Esophagus squamous epithelium (tissue), 5 donors: ENCODE measurements at places on chromosomes 2 and 18.

- no peaks in the 10 kb centered on the region for H3K27me3 ChIP-seq
- H3K4me3 ChIP-seq, result no peak overlapping the region
- no peak overlapping the region for H3K27ac ChIP-seq
- no peaks in the 10 kb centered on the region for H3K36me3 ChIP-seq
These were observed 285.2 kb downstream of the MYCN start for GRCh38 chr2:16225545-16225944.

- H3K36me3 ChIP-seq, result no peaks in the 10 kb centered on the region
- no peaks in the 10 kb centered on the region for H3K4me1 ChIP-seq
These were observed 66.9 kb upstream of the CDC42EP3 start for GRCh38 chr2:37738266-37738885.

DNA sequence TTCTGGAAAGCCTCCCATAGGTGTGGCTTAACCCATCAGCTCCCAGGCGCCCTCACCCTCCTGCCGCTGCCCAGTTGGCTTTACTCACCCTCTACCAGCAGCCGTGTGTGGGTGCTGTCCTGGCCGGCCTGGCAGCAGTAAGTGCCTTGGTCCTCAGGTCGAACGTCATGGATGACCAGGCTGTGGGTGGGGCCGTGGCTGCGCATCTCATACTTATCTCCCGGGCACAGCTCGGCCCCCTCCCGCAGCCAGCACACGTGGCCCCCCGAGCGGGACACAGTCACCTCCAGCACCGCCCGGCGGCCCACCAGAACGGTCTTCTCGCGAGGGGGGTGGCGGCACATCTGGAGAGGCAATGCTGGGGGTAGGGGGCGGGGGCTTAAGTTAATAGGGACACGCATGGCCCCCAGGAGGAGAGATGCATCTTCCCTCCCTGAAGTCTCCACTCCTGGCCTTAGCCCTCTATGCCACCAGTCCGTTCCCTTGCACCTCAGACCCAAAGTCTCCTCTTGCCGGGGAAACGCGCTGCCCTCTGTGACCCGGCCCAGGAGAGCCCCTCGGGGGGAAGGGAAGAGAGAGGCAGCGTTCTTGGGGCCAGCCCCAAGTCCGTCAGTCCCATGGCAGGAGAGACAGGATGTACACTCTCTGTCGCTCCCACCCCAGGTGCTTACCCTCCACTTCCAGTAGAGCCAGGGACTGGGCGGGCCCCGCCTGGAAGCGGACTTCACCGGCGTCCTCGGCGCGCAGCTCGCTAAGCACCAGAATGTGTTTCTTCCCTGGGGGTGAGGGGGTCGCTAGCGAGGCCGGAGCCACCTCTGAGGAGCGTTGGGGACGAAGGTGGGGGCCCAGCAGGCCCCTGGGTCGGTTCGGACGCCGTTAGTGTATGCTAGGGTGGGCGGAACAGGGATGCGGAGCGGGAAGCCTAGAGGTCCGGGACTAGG is 7.9 kb downstream of the TMEM198 start:
- no peak for DNase-seq
- H3K36me3 ChIP-seq, result no peaks in the 10 kb centered on the region
- H3K27ac ChIP-seq, result peak overlapping the region; percentile 35
- H3K27me3 ChIP-seq, result peaks cover 66% of the 10 kb centered on the region
- peak overlapping the region; percentile 81 for H3K4me3 ChIP-seq

GRCh38 chr2:40027968-40028367 is 248.9 kb upstream of the THUMPD2 start:
- no peaks in the 10 kb centered on the region for H3K4me1 ChIP-seq
- H3K27me3 ChIP-seq, result no peaks in the 10 kb centered on the region
- H3K4me3 ChIP-seq, result no peak overlapping the region
- H3K27ac ChIP-seq, result no peak overlapping the region

DNA sequence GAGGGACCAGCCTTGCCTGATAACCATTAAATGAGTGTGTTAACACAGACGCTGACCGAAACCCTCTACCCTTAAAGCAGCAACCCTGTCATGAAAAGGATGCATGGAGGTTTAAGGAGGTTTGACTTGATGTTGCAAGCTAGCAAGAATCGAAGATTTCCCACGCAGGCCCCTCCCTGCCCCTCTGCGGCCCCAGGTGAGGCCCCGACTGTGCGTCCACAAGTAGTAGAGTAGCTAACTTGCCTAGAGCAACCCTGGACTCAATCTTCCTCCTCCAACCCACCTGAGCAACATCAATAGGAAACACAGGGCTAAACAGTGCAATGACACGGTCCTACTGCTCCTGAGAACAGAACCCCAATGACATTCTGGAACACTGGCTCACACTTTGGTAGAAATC is 150.1 kb downstream of the COL4A4 start:
- no peaks in the 10 kb centered on the region for H3K36me3 ChIP-seq
- H3K4me3 ChIP-seq, result no peak overlapping the region
- H3K4me1 ChIP-seq, result no peaks in the 10 kb centered on the region

DNA sequence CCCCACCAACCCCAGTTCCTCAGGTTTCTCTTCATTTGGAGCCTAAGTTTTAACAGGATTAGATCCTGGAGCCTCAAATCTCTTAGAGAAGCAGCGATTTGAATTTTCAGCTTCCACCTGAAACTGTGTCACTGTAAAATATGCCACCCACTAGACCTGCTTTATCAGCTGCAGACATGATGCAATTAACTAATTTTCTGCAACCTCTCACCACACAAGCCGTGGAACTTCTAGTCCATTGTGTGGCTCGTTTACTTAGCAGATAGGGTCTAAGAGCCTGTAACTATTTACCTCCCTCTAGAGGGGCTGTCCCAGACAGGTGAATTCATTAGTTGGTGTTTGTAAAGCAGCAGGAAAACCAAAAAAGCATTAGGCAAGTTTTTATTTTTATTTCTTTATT is 31.6 kb upstream of the FZD5 start:
- H3K4me3 ChIP-seq, result no peak overlapping the region
- peaks cover 18% of the 10 kb centered on the region for H3K4me1 ChIP-seq
- no peaks in the 10 kb centered on the region for H3K36me3 ChIP-seq
- DNase-seq, result no peak
- H3K27me3 ChIP-seq, result no peaks in the 10 kb centered on the region
- H3K27ac ChIP-seq, result no peak overlapping the region

- H3K27ac ChIP-seq, result no peak overlapping the region
- no peak overlapping the region for H3K4me3 ChIP-seq
- H3K27me3 ChIP-seq, result no peaks in the 10 kb centered on the region
These were observed 209.8 kb upstream of the SH3BP4 start for GRCh38 chr2:234741976-234742375.

GRCh38 chr2:136394136-136395060 is 276.4 kb upstream of the CXCR4 start:
- H3K4me1 ChIP-seq, result peaks cover 35% of the 10 kb centered on the region
- DNase-seq, result no peak
- no peak overlapping the region for H3K4me3 ChIP-seq
- H3K27me3 ChIP-seq, result no peaks in the 10 kb centered on the region
- peak overlapping the region; percentile 56 for H3K27ac ChIP-seq

DNA sequence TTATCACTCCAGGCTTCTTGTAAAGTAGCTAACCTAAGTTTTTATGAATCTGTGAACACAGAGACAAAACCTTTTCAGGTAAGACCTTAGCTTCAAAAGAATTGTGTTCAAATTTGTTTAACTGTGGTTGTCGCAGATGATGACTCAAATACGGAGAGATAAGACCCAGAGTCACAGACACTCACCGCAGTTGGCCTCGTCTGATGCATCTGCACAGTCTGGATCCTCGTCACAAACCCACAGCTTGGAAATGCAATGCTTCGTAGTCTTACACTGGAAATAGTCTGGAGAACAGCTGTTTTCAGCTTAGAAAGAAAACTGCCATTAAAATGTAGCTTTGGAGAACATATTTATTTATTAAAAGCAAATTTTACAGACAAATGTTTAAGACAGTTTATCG is 1662.1 kb upstream of the NXPH2 start:
- no peak for DNase-seq
- H3K27me3 ChIP-seq, result no peaks in the 10 kb centered on the region
- H3K4me3 ChIP-seq, result no peak overlapping the region
- no peaks in the 10 kb centered on the region for H3K36me3 ChIP-seq
- H3K4me1 ChIP-seq, result no peaks in the 10 kb centered on the region

DNA sequence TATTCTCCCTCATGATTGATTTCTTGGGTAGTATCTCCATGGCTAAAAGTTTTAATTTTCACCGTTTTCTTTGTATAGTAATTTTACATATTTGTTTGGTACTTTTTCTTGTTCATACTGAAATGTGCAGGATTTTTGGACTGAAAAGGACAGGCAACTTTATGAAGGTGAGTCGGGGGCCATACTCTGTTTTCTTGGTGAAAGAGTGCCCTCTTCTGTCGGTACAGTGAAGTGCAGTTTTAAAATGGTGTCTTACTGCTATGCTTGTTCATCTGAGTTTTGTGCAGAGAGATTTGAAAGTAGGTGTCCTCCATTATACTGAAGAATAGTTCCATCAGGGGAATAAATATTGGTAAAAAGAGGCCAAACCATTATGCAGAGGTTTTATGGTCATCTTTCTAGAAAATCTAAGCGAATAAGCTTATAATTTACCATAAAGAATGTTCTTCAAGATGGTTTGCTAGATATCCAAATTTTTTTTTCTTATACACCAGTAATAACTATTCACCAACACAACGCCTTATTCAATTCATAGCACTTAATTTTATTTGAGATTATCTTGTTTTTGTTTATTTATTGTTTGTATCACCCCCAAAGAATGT is 8.7 kb upstream of the SERPINB13 start:
- H3K27me3 ChIP-seq, result no peaks in the 10 kb centered on the region
- no peaks in the 10 kb centered on the region for H3K36me3 ChIP-seq
- no peak for DNase-seq

DNA sequence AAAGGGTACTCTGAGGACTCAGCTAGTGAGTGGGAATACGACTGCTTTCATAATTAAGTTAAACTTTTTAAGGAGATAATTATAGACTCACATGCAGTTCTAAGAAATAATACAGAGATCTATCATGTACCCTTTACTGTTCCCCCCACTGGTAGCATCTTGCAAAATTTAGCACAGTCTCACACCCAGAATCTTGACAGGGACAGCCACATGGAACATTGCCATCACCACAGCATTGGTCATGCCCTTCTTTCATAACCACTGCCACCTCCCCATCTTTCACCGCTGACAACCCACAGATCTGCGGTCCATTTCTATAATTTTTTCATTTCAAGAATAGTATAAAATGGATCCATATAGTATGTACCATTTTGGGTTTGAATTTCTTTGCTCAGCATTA is 37.8 kb downstream of the ARHGEF4 start:
- DNase-seq, result no peak
- H3K27ac ChIP-seq, result no peak overlapping the region
- H3K4me1 ChIP-seq, result no peaks in the 10 kb centered on the region

- H3K27me3 ChIP-seq, result no peaks in the 10 kb centered on the region
- H3K4me1 ChIP-seq, result no peaks in the 10 kb centered on the region
- no peaks in the 10 kb centered on the region for H3K36me3 ChIP-seq
- H3K4me3 ChIP-seq, result no peak overlapping the region
These were observed 11.9 kb downstream of the IL1B start for GRCh38 chr2:112824694-112825085.

DNA sequence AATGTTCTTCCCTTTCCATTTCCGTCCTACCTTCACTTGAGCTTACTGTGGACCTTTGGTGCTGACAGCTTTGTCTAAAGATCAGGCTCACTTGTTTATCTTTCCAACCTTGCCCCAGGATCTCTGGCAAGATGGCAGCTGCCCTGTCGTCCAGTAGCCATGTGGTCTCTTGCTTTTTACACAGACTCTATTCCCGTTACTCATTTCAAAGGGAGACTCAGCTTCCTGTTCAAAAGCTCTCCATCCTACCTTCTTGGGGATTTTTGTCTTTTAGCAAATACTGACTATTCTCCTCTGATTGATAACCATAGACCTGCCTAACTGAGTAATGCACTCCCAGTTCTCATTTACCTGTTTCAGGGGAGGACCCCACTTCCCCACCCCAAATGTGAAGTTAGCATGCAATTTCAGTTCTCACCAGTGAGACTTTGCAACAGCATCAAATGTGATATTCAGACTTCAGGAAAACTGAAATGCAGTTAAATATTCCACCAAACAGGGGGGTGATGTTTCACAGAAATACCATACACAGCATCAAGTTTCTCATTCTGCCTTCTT is 184.4 kb downstream of the MYO3B start:
- no peak overlapping the region for H3K4me3 ChIP-seq
- H3K36me3 ChIP-seq, result no peaks in the 10 kb centered on the region
- H3K4me1 ChIP-seq, result no peaks in the 10 kb centered on the region
- no peak overlapping the region for H3K27ac ChIP-seq
- peaks cover 60% of the 10 kb centered on the region for H3K27me3 ChIP-seq

DNA sequence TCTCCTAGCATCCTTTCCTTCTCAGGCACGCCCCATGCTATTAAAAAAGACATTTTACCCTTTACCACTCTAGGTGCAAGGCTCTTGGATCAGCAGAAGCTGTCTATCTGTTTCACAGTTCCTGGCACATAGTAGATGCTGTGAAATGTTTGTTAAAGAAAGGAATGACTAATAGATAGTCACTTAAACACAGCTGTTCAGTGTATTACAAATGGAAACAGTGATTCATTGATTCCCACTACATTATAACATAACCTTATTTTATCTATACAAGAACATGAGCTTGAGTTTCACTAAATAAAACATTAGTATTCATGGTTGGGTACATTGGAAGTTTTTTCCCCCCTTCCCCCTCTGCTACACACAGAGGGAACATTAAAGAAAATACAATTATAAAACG is 142.1 kb downstream of the ASXL3 start:
- H3K27ac ChIP-seq, result no peak overlapping the region
- DNase-seq, result no peak
- no peaks in the 10 kb centered on the region for H3K27me3 ChIP-seq
- H3K4me3 ChIP-seq, result no peak overlapping the region
- H3K36me3 ChIP-seq, result no peaks in the 10 kb centered on the region
- no peaks in the 10 kb centered on the region for H3K4me1 ChIP-seq

DNA sequence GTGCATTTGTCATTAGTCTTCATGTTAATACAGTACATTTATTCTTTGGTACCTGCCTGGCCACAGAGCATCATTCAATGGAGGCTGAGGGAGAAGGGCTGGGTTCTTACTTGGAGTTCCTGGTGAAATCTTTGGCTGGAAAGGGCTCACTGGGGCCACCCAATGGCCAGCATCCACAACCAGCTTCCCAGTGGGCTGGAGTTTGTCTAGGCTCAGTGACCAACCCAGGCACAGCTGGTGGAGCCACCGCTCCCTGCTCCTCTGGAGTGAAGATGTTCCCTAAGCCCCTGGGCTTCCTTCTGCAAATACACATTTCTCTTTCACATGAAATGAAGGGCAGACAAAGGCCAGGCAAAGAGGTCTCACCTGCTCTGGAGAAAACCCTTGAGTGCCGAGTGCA is 34.4 kb downstream of the EHD3 start:
- H3K4me3 ChIP-seq, result no peak overlapping the region
- no peaks in the 10 kb centered on the region for H3K27me3 ChIP-seq
- peak overlapping the region; percentile 74 for H3K27ac ChIP-seq
- DNase-seq, result no peak
- no peaks in the 10 kb centered on the region for H3K4me1 ChIP-seq

GRCh38 chr2:184654945-184655344 is 56.6 kb downstream of the ZNF804A start:
- no peak overlapping the region for H3K4me3 ChIP-seq
- DNase-seq, result no peak
- no peaks in the 10 kb centered on the region for H3K36me3 ChIP-seq
